Stimulated activated CD8-positive, alpha-beta memory T cell treated with anti-CD3 and anti-CD28 coated beads, Interleukin-2, amount 100 ng/mL, for 1 hour (primary cell): ENCODE measurements at places on chromosomes 16 and 17.
A peak's percentile ranks its signal among the peaks of the same experiment; 100 is the strongest.

DNA sequence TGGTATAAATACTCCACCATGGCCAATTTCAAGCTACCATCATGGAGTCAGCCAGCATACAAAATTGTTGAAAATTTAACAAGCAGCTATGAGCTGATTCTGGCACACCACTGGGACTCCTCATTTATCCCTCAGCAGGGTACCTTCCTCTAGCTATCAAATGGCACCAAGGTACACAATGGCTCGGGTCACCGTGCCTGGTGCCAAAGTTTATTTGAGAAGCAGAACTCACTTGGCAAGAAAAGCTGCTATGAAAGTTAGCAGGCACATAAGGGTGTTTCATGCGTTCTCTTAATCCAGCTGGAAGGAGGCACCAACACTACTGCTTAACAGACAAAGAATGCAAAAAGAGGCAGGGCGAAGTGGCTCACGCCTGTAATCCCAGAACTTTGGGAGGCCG, 51.6 kb downstream of the IKZF3 start:
- no peak for DNase-seq

- no peak for DNase-seq
These were observed 4.7 kb upstream of the MMP15 start for GRCh38 chr16:58020628-58021521.

GRCh38 chr16:10387188-10387617, 1.3 kb downstream of the ATF7IP2 start:
- no peak for DNase-seq

DNA sequence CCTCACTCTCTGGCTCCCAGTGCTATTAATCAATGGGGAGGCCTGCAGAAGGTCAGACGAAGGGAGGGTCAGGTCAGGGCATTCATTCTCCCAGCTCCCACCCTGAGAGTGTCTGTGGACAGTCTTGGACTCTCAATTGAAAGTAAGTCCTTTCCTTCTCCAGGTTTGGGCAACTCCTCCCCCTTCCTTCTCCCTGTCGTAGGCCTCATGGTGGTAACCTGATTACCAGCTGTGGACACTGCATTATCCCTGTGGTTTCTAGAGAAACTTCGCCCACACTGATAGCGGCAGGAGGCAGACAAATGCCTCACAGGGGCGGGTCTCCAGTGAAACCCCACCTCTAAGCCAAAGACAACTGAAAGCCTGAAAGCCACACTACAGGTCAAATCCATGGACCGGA, 57.7 kb upstream of the SLC25A19 start:
- no peak for DNase-seq

GRCh38 chr16:67184995-67185650, 1.4 kb upstream of the MATCAP1 start:
- DNase-seq = peak; percentile 58

- no peak for DNase-seq
These were observed 76.6 kb upstream of the CORO6 start for GRCh38 chr17:29699283-29699682.

- no peak for DNase-seq
These were observed 2.7 kb downstream of the NUFIP2 start for GRCh38 chr17:29291163-29291752.

- no peak for DNase-seq
These were observed 34.2 kb downstream of the TTC19 start for GRCh38 chr17:16033729-16034349.

- DNase-seq = no peak
These were observed 336.5 kb downstream of the C16orf95 start for GRCh38 chr16:86980644-86981043.

DNA sequence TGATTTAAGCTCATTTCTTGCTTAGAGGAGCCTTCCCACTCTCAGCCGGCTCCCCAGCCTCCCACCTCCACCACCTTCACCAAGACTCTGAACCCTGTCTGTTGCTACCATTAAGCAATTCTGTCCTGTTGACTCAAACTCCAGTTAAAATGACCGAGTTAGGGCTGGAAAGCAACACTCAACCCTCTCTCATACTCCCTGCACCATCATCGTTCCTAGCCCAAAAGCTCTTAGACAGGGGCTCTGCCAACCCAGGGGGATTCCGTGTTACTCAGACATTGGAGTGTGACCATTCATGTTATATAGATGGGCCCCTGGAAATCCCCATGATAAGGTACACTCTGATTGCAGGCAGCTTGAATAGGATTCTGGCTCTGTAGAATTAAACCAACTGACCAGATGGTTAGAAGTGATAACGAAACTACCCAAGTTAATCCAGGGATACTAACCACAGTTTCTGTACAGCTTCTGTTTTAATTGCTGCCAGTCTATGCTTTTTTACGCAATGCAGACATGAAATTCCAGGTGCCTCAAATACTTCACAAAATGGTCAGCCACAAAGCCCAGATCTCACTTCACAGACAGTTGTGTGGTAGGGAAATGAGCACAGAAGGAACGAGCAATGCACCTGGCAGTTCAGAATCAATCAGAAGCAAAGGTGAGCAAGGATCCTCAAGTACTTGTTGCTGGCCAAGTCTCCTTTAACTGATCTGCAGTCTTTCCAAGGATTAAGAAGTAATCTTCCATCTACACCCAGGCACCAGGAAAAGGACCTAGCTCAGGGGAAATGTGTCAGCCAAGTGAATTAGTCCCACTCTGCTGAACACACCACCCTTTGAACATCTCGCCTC, 2.1 kb downstream of the SSTR2 start:
- DNase-seq = no peak

- DNase-seq = no peak
These were observed 12.8 kb upstream of the CLEC18C start for GRCh38 chr16:70160821-70161220.

- no peak for DNase-seq
These were observed 49.2 kb upstream of the EMP2 start for GRCh38 chr16:10629592-10629963.

DNA sequence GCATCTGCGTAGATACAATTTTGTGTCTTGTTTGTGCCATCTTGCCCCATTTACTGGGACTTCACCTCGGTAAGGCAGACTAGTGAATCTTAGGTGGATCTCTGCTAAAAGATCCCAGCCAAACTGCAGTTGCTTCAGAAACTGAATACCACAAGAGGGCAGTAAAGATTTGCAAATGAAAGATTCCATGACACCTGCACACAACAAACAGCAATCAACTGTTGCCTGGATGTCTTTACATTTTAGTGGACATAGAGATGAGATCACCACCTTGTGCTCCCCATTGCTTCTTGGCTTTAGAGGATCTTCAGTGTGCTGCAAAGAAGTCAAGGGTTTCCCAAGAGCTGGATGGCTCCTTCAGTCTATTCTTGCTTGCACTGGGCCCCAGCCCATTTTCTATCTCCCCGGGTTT, 119.2 kb upstream of the CACNG5 start:
- DNase-seq = no peak

DNA sequence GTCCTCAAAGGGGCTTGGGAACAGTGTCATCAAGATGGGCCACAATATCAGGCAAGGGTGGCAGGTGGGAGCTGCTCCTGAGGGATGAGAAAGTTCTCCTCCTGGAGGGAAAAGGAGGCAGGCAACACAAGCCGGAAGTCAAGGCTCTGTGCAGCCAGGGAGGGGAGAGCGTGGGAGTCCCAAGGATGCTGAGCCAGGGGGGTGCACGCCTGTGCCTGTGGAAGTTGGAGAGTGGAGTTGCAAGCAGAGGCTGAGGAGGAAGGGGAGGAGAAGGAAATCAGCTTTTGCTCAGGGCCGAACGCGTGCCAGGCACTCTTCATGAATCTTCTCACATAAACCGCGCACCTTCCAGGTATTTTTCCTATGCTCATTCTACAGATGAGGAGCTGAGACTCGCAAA, 7.4 kb upstream of the SLC13A2 start:
- no peak for DNase-seq

- no peak for DNase-seq
These were observed 39.7 kb downstream of the PIK3R5 start for GRCh38 chr17:8925808-8926207.

GRCh38 chr16:21937336-21937829, 15.8 kb upstream of the UQCRC2 start:
- DNase-seq = no peak

DNA sequence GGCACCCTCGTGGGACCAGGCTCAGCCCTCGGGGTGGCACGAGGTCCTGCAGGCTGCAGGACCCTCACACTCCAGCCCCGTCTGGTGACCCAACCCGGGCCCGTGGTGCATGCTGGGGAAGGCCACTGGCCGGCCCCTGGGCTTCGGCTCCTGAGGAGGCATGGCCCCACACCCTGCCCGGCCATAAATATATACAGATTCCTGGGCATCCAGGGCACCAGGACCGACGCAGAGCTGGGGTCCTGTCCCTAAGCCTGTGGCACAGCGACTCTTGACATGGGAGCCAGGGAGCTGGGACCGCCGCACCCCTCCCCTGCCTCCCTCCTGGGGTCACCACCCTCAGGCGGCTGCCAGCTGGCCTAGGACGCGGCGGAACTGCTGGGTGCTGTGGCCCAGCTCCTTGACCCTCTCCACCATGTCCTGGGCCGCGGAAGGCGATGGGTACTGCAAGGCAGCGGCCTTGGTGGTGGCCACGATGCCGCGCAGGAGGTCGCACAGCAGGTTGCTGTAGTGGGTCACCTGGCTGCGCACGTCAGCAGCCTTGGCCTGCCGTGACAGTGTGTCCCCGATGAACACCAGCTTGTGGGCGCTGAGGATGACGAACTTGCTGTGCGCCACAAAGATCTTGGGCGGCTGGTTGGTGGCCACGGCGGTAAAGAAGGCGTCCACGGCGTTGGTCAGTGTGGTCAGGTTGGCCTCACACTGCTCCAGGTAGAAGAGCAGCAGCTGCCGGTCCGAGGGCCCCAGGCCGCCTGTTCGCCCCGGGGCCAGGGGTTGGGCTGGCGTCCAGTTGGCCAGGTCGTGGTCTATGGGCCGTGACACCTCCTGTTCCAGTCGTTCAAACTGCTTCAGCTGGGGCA, 10.6 kb downstream of the CTRB1 start:
- no peak for DNase-seq

GRCh38 chr16:69523566-69524305, 42.0 kb upstream of the NFAT5 start:
- no peak for DNase-seq

DNA sequence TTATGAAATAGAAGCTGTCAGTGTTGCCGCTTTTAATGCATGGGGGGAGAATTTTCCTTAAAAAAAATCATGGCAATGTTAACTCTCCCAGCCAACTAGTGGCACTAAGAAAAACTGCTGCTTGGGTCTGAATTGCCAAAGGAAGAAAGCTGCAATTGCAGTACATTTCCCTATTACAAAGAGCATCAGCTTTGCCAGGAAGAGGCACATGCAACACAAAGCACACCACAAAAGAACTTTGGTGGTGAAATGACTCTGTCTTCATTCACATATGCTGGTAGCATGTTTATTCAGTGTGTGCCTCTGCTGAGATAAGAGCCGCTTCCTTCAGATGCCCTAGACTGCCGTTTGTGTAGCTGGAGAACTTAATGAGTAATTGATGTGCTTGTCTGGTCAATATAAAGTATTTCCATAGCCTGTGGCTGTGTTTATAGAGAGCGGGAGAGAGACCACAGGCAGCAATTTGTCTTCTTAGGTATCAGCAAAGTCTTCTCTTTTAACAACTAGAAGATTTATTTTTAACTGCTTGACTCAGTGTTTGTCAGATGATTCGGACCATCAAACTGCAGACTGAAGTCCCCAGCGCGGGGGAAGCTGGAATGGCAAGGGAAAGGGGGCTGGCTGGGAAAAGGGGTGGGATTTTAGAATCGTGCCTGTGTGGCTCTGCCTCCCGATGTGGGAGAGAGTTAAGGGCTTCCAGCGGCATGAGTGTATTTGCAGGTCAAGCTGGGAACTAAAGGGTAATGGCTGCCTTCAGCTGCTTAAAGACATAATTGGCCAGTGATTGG, 115.1 kb downstream of the MRTFB start:
- no peak for DNase-seq

DNA sequence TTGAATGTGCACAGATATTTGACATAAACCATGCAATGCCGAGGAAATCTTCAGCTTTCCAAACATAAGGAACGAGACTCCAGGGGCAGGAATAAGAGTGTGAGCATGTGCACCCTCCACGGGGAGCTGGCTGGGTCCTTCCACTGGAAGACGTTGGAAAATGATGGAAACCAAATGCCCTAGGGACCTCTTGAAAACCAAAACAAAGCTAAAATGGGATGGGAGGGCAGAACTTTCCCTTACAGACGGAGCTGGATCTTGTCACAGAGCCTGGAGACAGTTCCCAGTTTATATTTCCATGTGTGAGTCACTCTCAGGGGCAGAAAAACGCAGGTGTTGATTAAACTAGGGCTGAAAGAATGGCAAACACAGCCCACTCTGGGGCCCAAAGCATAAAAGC, 34.4 kb upstream of the DNAH17 start:
- no peak for DNase-seq

GRCh38 chr16:30474074-30474452, 1.5 kb downstream of the ITGAL start:
- no peak for DNase-seq

GRCh38 chr16:49608779-49609178, 235.2 kb downstream of the C16orf78 start:
- DNase-seq = no peak

- DNase-seq = no peak
These were observed 8.1 kb downstream of the MKS1 start for GRCh38 chr17:58210922-58211321.

- no peak for DNase-seq
These were observed 3.6 kb downstream of the KRT31 start for GRCh38 chr17:41393826-41394225.

DNA sequence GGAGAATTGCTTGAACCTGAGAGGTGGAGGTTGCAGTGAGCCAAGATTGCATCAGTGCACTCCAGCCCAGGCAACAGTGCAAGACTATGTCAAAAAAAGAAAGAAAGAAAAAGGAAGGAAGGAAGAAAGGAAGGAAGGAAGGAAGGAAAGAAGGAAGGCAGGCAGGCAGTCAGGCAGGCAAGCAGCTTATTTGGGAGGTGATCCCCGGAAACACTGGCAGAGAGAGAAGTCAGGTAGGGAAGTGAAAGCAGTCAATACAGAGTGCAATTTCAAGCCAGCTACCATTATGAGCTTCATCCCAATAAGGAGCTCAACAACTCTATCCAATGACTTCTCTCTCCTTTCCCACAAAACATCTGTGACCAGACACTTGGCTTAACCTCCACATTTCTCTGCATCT, 83.0 kb upstream of the TBC1D3K start:
- DNase-seq = no peak

DNA sequence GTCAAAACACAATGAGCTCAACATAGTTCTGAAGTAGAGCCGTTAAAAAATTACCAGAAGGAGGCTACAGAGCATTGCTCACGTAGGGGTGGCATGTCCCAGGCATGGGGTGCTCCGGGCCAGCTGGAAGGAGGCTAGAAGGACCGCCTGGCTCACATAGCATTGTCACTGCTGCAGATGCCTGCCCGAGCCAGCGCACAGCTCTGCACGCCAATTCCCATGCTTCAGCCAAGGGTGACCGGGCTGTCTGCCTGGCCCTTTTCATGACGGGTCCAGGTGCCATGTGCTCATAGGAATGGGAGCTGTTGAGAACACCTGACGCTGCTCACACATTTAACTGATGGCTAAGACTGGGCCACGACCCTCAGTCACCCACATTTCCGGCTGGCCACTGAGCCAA, 228.9 kb upstream of the FOXF1 start:
- DNase-seq = no peak

GRCh38 chr16:31413943-31414342, 14.2 kb downstream of the COX6A2 start:
- DNase-seq = no peak
